ENCODE measurements at places on chromosomes 11 and 22.

- peak; percentile 9 for DNase-seq
Observed at GRCh38 chr11:19951558-19952115, 208.6 kb downstream of the DBX1 start.

DNA sequence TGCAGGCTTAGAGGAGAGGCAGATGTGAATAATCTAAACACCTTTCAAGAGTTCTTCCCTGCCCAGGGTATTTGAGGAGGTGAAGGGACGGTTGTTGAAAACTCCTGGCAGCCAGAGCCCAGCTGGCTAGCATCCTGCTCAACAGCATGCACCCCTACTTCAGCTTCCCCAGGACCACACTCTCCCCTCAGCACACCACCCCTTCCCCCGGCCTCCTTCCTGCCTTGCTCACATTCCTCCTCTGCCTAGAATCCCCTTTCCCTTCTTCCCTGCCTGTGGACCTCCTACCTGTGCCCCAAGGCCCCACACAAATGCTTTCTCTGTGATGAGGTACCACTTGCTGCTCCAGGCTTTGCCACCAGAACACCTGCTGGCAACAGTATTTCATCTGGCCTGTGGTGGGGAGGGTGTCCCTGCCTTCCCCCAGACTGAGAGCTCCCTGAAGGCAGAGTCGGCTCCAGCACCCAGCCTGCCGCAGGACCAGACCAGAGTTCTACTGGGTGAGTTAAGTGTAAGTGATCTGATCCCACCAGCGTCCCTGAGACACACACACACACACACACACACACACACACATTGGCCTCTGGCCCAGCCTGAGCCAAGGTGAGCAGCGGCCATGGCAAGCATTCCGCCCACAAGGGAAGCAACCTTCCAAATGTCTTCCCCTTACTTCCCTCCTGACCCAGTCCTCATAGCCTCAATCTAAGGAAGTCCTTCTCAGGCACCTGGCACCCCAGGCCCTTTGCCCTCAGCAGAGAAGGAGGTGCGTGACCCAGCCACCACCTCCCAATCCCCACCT lies 79.5 kb downstream of the PDE2A start:
- DNase-seq, result no peak

DNA sequence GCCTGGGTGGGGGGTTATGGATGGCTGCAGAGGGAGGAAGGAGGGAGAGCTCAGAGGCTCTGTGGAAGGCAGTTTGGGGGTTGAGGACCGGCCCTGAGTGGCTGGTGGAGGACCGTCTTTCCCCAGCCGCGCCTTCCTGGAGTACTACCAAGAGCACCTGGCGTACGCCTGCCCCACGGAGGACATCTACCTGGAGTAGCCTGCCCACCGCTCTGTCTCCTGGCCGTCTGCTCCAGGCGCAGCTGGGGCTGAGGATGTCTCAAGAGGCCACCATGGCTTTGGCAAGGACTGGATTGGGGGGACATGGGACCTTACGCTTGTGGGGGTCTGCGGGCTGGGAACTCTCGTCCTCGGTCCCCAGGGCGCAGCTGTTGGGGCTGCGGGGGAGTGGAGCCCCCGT lies 10.0 kb downstream of the MAPK8IP2 start:
- DNase-seq, result no peak

DNA sequence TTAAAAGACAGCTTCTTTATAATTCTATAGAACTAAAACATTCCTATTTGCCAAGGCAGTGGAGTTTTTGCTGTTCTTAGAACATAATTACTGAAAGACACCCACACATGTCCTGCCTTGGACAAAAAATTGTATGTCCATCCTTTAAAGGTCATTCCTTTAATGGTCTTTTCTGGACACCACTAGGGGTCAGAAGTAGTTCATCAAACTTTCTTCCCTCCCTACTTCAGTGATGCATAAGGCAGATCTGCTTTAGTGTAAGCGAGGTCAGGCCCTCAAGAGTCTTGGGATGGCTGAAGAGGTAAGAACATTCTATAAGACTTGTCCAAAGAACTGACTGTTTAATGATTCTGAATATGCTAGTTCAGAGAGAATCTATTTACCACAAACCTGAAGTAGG lies 4.3 kb upstream of the OR51V1 start:
- no peak for DNase-seq

GRCh38 chr11:85758480-85759039 lies 52.4 kb downstream of the SYTL2 start:
- DNase-seq, result no peak

- DNase-seq, result no peak
Observed at GRCh38 chr22:41482319-41482935, 13.5 kb downstream of the ACO2 start.

GRCh38 chr11:60974726-60975125 lies 3.2 kb downstream of the CD6 start:
- DNase-seq, result no peak

DNA sequence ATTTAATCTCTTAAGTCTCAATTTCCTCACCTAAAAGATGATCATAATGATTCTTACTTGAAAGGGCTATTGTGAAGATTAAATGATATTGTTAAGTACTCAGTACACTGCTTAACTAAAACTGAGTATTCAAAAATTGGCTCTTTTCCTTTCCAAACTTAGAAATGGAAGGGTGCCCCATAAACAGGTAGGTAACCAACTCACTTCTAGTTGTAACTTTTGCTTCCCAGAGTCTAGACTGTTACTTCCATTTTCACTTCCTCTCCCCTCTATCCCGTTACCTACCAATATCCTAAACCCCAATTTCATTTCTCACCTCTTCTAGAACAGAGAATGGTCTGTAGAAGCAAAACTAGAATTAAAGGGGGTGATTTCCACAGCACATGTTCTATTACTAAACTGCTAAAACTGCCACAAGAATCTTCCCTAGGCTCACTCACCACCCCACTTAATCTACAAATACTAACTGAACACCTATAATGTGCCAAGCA lies 50.0 kb downstream of the RRAS2 start:
- DNase-seq, result no peak

DNA sequence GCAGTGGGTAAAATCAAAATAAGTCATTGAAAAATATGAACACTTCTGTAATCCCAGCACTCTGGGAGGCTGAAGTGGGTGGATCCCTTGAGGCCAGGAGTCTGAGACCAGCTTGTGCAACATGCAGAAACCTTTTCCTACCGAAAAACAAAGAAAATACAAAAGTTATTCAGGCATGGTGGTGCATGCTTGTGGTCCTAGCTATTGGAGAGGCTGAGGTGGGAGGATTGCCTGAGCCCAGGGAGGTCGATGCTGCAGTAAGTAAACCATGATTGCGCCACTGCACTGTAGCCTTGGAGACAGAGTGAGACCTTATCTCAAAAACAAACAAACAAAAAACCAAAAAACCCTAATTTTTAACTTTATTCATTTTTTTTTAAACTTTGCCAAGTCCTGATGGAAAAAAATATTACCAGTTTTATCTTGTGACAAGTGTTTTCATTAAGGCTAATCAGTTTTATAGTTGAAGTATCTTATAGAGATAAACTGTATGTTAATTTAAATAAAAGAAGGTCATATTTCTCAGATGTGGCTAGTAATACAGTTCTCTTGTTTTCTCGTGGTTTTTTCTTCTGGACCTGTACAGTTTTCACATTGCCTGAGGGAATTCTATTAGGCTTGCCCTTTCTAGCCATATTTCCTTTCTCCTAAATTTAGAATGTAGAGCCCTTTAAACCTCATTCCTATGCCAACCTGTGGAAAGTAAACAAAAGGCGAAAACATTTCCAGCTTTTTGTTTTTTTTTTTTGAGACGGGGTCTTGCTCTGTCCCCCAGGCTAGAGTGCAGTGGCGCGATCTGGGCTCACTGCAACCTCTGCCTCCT lies 9.4 kb downstream of the HIPK3 start:
- DNase-seq, result no peak

DNA sequence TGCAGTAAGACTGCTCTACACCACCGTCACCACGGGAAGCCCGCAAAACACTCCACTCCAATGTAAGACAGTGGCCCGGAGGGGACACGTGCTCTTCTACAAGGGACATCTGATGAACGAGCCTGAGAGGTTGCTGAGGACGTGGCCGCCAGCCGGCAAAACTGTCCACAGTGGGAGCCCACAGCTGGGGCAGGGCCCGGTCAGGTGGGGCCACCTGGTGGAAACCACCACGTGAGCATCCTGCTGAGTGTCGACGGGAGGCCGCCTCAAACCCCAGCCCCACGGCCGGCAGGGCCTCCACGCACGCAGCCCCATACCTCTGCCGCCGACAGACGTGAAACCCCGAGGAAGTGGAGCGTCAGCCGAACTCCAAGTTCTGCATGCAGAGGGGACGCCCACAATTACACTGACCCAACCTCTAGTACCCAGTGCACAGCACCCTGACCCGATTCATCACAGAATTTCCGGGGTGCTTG lies 42.6 kb downstream of the BRD1 start:
- DNase-seq, result no peak

- no peak for DNase-seq
Observed at GRCh38 chr11:117620659-117621058, 176.4 kb downstream of the DSCAML1 start.

GRCh38 chr22:27512283-27512761 lies 289.2 kb downstream of the MN1 start:
- no peak for DNase-seq

DNA sequence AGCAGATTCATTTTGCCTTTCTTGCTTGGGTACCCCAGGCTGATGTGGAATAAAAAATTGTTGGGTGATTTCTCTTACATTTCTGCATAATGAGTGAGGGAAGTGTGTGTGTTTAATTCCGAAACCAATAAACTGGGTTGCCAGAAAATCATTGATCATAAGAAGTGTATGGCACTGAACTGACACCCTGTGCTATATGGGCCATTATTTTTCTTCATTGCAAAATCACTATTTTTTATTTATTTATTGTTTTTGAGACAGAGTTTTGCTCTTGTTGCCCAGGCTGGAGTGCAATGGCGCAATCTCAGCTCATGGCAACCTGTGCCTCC lies 14.6 kb upstream of the HIKESHI start:
- no peak for DNase-seq

- no peak for DNase-seq
Observed at GRCh38 chr11:13091373-13091772, 82.3 kb downstream of the RASSF10 start.

DNA sequence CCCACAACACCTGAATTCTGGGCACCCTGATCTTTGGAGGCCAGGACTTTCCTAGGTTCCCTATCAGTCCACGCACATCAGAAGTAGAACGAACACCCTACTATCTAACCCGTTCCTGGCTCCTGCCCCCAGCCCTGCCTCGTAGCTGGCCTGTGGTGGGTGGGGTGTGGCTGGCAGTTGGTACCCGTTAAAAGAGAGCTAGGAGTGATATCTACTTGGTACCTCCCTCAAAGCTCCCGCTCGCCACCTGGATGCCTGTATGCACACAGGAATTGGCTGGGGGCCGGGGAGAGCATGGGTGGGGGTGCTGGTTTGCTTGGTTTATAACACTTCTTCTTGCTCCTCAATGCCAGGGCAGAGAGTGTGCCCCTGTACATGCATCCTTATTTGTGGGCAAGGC lies 14.0 kb upstream of the NECTIN1 start:
- no peak for DNase-seq

GRCh38 chr11:8276528-8276927 lies 12.8 kb upstream of the LMO1 start:
- DNase-seq, result no peak

GRCh38 chr22:43887391-43887790 lies 4.4 kb downstream of the PNPLA5 start:
- DNase-seq, result no peak

DNA sequence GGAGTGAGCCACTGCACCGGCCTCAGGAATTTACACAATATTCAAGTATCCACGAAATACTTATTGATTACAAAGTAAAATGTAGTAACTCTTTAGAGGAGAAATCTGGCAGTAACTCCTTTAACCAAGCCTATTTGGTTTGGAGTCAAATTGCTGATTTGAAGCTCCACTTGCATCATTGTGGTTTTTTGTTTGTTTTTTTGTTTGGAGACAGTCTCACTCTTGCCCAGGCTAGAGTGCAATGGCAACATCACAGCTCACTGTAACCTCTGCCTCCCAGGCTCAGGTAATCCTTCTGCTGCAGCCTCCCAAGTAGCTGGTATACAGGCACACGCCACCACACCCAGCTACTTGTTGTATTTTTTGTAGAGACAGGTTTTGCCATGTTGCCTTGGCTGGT lies 6.4 kb upstream of the QSER1 start:
- no peak for DNase-seq

- no peak for DNase-seq
Observed at GRCh38 chr22:45335021-45335818, 25.5 kb downstream of the FAM118A start.

DNA sequence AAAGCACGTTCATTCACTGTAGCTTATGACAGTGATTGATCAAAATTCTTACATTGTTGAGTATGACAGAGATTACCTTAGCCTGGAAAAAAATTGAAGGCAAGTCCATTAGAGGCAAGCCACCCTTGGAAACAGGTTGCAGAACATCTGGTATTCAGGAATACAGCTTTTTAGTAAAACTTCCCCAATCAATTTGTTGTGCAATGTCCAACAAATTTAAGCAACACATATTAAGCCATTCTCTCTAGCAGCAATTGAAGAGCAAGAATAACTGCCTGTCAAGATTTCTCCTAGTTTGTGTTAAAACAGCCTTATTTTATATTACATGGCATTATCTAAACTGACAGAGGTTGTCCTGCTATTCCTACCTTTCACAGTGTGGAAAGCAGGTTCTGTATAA lies 37.0 kb downstream of the BCL2L13 start:
- DNase-seq, result no peak

- DNase-seq, result peak; percentile 3
Observed at GRCh38 chr11:118156531-118157185, 4.0 kb upstream of the SCN4B start.

DNA sequence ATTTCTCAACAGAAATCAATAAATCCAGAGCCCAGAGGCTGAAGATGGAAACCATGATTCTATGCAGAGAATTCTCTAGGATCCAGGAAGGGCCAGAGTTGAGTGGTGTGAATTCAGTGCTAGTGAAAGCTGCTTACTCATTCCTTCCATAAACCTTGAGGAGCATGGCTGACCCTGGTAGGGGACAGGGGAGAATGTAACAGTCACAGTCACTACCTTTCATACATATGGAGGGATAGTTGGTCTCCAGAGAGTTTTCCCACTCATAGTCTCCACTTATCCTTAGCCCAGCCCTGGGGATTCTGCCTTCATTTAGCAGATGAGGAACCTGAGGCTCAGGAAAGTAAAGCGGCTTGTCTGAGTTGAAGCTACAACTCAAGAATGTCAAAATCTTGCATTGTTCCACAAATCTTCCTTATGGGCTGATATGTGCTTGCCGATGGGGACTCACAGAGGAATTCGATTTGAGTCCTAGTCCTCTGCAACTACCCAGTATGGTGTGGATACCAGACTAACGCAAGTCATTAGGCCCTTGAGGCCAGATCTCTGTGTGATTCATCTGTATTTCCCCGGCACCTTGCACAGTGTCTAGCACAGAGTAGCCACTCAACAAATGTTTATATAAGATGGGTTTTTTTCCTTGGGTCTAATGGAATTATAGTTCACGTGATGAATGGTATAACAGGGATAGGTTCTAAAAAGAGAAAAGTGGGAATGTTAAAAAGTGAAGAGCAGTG lies 3.7 kb upstream of the ANAPC15 start:
- no peak for DNase-seq
